ENCODE measurements at places on chromosomes 5 and 9.
A peak's percentile ranks its signal among the peaks of the same experiment; 100 is the strongest.

DNA sequence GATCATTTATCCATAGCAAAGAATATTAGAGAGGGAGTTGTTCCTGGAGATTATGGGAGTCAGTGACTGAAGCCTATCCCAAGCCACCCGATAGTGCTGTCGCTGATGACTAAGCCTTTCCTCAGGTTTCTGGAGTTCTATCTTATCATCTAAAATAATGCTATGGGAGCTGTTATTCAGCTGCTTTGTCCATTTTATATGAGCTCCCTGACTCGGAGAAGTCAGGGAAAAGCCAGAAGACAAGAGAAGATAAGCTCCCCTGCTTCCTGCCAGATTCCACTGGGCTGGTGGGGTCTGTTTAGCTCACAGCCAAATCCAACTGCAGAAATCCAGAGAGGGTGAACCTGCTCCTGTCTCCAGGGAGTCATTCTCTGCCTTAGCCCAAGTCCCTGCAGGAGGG is 148.2 kb downstream of the DROSHA start:
- DNase-seq, result no peak

DNA sequence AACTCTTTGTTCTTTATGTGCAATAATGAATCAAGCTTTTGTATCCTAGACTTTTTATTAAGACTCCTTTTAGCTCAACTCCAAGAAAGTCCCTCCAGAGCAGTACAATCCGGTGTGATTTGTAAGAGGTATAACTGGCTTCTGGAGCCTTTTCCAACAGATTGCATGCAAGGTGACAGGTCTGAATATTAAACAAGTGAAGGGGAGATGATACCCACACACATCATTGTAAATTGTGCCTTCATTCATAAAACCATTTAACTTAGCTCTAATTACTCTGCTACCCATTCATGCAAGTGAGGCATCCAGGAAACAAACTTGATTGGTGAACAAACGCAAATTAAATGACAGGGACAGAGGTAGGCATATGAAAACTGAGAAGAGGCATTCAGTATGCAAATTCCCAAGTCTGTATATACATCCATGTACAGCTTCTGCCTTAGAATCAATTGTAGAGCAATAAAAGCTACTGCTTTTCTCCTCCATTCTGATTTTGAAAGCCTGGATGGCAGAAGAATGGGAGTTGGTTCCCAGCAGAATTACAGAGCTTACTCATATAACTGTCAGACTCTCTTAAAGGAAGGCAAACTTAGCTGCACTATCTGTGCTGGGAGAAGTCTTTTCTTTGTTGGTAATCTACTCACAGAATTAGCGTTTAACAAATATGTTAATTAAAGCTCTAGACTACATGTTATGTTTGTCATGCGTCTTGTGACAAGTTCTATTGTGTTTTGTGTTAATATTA is 261.0 kb upstream of the CDH6 start:
- no peak for DNase-seq

DNA sequence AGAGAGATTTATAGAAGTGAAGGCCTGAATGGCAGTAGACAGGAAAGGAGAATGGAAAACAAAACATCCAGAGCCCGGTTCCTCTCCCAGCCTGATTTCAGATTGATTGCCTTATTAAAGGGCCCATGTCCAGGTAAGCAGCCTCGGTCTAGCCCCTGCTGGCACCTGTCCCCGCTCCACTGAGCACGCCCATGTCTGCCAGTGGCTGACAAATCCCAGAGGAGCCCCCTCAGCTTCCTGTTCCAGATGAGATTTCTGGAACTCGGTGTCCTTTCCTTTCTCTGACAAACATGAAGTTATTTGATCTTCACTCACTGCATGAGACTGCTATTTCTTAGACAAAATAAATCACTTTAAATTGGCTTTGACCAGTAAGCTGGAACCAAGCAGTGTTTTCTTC is 187.0 kb upstream of the ADCY2 start:
- no peak for DNase-seq

DNA sequence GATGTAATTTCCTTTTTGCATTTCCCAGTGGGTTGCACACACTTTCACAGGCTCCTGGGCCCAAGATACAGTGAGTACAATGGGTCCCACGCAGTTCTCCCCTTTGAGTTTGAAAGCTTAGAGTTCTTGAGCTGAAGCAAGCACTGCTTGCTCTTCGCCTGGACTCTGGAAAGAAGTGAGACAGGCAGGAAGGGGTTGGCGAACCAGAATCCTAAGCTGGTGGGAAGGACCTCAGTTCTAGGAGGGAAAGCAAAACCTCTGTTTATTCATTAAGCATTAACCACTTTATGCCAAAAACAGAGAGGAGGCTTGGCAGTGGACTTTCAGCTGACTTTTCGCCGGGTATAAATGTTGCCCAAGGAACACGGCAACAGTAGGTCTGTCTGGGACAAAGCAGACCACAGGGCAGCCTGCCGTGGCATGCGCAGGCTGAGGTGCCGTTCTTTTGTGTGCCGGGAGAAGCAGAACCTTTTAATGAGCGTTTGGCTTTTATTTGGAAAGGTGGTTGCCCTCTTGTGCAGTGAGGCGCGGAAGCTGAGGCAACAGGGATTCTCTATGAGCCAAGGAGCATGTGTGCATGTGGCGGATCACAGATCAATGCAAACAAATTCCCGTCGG is 239.9 kb upstream of the PANK3 start:
- no peak for DNase-seq

DNA sequence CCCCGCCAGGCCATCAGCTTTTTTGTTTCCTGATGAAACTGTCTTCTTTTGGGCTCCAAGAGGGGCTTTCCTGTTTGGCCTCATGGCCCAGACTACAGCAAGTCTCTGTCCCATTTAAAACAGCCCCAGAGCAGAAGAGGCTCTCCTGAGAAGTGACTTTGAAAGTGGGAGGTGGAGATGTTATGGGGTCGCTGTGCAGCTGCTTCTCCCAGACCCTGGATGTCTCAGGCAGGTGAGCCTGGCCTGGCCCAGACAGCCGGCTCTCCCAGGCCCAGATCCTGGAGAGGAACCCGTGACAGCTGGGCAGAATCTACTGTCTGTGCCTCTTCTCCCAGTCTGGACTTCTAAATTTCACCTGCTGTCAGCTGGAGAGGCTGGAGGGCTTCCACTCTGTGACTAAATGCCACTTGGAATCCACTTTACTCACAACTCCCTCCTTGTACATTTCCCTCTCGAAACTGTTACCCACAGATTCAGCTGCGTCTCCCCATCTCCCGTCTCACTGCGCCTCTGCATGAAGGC is 20.6 kb downstream of the FAM78A start:
- no peak for DNase-seq

DNA sequence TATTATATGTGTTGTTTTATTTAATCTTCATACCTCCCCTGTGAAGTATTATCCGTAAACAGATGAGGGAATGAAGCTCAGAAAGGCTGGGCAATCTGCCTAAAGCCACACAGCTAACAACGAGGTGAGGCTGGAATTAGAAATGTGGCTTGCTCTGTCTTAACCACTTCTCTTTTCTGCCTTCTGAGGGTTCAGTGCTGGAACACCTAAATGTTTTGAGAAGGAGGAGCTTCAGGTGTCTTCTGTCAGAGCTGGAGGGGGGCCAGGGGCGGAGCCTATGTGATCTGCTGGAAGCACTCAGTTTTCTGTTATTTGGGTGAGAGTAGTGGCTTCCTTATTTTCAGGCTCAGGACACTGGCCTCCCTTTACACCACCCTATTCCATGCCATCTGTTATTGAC is 35.0 kb upstream of the ARAP3 start:
- DNase-seq, result no peak

- DNase-seq, result no peak
Measured at GRCh38 chr5:66742083-66742895, 146.1 kb downstream of the MAST4 start.

- no peak for DNase-seq
Measured at GRCh38 chr9:72931437-72931836, 21.4 kb downstream of the ALDH1A1 start.

GRCh38 chr5:56003179-56003578 is 8.4 kb upstream of the IL6ST start:
- DNase-seq, result peak; percentile 39

Data from GM03348 (cell line).